ENCODE measurements at places on chromosomes 7 and 10.

GRCh38 chr10:61903221-61903927 is 1.9 kb downstream of the ARID5B start:
- peak; percentile 67 for DNase-seq

- no peak for DNase-seq
Observed at GRCh38 chr7:140923358-140924006, 1.2 kb downstream of the BRAF start.

DNA sequence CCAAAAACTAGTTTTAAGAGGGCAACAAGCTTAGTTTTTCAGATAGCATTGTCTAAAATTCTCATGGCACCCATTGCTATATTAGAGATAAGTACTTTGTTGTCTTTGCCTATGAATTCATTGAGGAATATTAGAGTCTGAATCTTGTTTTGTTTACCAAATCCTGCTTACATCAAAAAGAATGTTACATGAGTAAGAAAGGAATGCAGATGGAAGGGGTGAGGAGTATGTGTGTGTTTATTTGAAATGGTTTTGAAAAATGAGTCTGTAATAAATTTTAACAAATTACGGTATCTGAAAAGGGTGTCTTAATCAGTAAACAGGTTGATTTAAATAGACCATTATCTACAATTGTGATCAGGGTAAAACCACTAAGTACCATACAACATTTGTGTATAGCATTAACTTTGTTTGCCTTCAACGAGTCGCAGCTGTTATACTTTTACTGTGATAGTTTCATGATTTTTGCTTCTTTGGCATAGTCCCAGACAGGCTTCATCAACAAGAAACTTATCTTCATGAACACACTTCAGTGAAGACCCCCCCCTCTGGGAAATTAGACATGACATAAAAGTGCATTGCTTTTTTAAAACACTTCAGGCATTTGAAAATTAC is 1183.9 kb upstream of the C7orf33 start:
- peak; percentile 18 for DNase-seq

GRCh38 chr10:8043569-8044306 is 10.8 kb upstream of the GATA3 start:
- DNase-seq, result no peak

- DNase-seq, result no peak
Observed at GRCh38 chr10:8121201-8121890, 66.9 kb downstream of the GATA3 start.

DNA sequence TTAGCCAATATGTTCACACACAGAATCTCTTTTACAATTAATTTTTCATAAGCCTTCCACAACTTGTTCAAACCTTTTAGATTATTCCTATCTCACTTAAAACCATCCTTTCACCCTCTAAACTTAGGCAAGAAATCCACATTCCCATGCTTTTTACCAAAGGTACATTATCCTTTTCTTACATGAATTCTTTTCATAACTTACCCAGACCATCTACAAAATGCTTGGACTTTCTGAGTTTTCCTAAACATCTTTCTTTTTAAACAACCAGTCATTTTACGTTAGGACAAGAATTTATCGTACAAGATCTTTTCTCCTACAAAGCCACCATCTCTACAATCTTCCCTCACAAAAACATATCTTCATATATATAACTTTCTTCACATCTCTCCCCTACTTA is 18.8 kb upstream of the GARS1 start:
- no peak for DNase-seq

DNA sequence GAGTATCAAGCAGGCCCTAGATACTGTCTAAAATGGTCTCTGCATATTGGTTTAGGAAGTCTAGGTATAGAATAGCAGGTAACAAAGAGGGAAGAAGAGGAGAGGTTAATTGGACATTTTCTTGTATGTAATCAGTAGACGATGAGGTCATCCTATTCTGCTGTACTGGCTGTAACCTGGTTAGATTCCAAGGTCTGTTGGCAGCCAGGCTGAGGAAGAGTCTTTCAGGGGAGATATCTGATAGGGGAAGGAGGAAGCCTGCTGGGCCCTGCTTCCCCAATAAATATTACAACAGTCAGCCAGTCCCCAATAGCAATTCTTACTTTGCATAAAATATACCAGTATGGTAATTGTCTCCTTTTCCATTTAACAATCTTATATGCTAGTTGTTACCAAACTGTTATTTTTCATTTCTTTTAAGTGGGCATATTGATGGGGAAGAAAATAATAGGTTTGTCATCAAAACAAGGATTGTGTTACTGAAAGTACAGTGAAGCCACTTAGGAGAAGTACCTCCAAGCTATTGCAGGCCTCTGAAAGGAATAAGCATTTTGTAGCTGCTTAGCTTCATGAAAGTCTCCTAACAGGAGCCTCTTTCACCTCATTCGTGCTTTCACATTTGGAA is 186.4 kb downstream of the LRRC4 start:
- peak; percentile 12 for DNase-seq

DNA sequence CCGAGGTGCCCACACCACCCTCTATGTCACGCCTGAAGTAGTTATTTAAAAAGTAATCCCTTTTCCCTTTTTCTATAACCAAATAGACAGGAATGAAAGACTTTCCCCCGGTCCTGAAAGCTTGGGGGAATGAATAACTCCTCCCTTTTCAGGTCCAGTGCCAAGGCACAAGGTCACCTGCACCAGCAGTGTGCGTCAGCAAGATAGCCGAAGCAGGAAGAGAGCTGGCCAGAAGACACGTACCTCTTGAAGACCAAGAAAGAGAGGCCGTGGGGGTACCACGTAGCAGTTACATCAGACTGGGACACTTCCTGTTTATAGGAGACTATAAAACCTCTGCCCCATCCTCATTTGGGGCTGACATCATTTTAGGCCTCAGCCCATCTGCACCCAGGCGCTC is 10.7 kb upstream of the AKR1B1 start:
- no peak for DNase-seq

DNA sequence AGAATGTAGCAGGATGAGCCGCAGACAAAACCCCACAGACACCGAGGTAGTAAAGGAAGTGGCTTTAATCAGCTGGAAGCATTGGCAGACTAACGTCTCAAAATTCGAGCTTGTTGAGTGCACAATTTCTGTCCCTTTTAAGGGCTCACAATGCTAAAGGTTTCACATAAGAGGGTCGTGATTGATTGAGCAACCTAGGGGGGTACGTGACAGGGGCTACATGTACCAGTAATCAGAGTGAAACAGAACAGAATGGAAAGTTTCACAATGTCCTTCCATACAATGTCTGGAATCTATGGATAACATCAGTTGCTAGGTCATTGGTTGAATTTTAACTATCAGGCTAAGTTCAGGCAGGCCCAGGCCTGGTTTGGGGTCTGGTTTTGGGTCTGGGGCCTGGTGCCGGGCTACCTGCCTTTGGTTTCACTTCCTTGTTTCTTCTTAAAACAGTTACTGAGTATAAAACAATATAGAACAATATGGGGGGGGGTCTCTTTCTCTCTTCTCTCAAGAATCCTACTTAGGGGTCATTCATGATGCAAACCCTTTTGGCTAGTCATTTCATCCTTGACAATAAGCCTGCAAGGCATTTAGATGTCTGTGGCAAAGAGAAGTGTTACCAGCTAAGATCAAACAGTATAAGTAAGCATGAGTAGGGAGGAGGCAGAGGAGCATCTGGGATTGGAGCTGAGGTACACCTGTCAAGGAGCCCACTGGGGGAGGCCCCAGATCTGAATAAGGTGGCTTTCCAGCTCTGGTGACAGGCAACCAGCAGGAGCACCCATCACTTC is 364.1 kb downstream of the TNS3 start:
- no peak for DNase-seq

DNA sequence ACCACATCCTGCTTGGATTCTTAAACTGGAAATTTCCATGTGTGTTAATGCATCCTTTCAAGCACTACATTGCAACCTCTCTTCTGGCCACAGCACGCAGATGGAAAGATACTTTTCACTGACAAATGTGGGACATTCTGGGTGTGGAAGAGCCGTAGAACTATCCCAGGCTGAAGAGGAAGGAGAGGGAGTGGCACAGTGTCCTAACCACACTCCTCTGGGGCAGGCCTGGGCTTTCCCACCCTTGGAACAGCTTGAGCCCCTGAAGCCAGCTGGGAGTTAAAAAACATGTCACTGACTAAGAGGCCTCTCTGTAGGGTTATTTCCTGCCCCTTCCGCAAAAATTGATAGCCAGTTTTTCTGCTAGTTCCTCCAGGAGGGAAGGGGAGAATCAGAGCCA is 34.0 kb upstream of the DNMBP start:
- peak; percentile 22 for DNase-seq

DNA sequence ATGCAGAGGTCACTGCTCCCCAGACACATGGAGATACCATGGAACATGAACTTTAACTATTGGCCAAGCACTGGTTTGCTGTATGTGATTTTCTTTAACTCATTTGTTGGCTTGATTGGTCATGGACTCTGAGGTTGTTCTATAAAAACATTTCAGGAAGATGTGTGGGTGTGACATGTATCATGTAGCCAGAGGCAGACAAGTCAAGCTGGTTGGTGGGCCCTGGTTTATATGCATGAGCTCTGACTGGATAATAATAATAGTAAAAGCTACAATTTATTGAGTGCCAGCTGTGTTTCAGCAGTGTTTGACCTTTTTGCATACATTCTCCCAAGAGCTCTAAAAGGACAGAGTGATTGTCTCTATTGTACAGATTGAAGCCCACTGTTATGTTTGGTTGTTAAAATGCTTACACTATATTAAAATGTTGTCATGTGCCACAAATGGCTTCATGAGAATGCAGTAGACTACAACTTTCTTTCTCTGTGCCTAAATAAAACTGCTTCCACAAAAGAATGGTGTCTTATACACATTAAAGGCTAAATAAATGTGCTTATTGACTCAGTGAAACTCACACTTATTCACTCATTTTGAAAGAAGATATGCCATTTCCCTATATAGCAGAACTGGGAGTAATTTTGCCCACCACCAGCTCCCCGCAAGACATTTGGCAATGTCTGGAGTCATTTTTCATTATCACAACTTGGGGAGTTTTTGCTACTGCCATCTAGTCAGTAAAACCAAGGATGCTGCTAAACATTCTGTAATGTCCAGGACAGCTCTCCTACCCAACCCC is 243.6 kb upstream of the NFE2L3 start:
- DNase-seq, result no peak

- peak; percentile 21 for DNase-seq
Observed at GRCh38 chr10:51510231-51510630, 189.2 kb downstream of the CSTF2T start.

DNA sequence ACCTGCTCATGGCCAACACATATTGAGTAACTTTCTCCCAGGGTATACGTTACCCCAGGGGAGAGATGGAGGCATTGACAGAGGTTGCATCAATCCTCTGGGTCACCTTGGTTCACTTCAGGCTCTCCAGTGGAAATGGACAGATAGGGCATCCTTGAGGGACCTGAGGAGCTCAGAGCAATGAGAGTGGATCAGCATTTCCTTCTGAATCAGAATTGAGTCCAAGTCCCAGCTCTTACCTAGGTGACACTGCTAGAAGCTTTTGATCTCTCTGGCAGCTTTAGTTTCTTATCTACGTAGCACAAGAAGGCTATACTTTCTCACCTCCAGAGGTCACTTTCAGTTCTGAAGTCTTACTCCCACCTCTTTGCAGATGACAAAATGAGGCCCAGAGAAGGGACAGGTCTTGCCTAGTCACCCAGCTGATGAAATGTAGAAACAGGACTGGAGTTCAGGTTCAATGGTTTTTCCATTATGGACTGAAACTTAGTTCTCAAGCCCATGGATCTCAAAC is 35.2 kb downstream of the PANK1 start:
- no peak for DNase-seq

DNA sequence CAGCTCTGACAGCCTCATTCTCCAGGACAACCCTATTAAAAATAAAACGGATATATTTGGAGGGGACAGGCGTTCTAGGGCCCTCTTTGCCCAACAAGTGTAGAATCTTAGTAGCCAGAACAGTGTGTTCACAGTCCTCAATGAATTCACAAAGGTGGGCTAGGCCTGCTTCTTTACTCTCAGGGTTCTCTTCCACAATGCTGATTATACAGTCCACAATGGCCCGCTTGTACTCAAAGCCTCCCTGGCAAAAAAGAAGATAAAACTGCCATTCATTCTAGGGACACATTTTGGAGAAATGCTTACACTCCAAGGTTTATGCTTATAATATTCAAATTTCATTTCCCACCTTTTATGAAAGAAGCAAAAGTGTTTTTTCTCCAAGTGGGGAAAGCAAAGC is 62.6 kb downstream of the MEST start:
- DNase-seq, result no peak

DNA sequence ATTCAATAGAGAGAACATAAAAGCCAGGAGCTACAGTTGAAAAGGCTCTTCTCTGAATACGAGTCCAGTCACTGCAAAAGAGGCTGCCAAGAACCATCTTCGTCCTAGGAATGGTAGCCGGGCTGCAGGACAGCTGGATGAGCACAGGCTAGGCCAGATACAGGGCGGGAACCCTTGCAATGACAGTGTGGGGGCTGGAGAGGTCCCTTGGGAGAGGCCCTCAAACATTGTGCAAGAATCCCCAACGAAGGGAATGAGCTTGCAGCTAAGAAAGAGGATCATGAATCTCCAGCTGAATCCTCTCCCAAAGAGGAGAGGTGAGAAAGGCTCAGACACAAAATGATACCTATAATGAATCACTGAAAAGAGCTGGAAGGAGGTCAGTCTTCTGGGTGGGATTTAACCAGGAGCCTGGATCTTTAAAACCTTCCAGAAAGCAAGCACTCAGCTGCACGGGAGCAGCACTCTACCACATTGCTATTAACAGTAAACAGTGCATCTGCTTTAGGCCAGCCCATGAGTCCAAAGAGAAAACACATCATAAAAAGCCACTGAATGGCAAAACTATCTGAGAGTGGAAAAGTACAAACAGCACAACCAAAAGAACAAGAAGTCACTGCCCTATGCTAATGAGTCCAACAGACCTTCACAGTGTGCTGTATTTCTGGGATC is 287.9 kb downstream of the TNS3 start:
- DNase-seq, result no peak
